ENCODE measurements at places on chromosomes 7 and 10.

DNA sequence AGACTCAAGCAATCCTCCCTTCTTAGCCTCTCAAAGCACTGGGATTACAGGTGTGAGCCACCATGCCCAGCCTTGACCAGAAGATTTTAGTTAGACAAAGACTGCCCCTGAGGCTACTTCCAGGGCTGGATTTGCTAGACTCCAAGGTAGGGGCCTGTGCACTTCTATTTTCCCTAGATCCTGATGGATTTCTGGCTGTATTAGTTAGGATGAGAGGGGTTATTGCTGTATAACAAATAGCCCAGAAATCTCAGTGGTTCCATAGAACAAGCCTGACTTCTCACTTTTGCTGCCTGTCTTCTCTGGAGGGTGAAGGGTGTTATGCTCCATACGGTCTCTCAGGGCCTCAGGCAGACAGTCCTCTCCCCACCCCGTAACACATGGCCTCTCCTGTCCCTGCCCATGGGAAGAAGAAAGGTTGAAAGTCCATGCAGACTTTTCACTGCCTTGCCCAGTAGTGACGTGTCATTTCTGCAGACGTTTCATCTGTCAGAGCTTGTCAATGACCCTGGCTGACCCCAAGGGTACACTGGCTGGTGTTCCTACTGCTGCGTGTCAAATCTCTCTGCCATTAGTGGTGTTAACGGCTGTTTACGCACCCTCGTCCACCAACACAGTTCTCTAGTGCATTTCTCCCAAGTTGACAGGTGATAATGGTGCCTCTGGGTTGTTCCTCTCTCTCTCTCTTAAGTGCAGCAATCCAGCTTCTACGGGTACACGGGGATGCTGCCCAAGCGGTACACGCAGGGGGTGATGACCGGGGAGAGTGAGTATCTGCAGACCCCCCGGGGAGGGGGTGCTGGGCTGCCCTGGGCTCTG, 11.6 kb downstream of the SLC29A4 start:
- DNase-seq = no peak

DNA sequence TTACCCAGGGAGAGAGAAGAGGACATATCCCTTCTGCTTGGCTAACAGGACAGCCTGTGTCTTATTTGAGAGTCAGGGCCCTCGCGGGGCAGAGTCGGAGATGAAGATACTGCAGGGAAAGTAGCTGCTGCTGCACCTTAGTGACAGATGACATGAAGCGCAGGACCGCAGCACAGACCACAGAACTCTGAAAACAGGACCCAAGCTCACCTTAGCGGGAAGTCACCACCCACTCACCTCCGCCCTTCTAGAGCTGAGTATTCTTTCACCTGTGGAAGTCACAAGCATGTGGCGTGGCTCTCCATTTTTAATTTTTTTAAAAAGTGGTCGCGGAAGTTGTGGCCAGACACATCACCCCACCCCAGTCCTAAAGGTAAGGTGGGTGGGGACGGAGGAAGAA, 191.4 kb downstream of the FAM107B start:
- no peak for DNase-seq

- DNase-seq = no peak
Observed at GRCh38 chr10:51800121-51800520, 100.7 kb upstream of the CSTF2T start.

DNA sequence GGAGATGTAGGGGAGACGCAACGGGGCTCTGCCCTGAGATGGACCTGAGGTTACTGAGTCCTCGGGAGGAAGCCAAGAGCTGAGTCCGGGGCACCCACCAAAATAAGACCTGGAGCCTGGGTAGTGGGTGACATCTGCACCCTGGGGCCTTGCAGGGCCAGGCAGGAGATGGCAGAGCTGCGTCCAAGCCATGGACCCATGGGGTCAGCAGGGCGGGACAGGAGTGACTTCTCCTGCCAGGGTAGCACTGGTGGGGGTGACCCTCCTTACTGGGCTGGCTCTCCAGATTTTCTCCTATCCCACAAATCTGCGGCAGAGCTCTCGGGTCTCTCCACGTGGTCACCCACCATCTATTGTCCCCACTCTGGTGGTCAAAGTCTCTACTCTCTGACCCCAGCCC, 2.1 kb downstream of the GHRHR start:
- no peak for DNase-seq

DNA sequence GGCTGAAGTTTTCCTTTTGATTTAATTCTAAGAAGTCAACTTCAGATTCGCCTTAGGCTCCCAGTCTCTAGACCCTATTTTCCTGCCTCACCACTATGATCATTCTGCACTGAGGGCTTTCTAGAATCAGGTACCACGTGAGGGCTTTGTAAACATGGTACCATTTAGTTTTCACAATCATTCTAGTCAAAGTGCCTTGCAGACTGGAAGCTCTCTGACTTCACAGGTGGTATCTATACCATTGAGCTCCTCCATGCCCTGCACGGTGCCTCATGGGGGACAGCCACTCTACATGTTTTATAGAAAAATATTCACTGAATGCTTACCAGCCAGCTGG, 106.5 kb downstream of the ABLIM1 start:
- DNase-seq = no peak

GRCh38 chr7:155759740-155760430, 52.4 kb downstream of the SHH start:
- no peak for DNase-seq

DNA sequence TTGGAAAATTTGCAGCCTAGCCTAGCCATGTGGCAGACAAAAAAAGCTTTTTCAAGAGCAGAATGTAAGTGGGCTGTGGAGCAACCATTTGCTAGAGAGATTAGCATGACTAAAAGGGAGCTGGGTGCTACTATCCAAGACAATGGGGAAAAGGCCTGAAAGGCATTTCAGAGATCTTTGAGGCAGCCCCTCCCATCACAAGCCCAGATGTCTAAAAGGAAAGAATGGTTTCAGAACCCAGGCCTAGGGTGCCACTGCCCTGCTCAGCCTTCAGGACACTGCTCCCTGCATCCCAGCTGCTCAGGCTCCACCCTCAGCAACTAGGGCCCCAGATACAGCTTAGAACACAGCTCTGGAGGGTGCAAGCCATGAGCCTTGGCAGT, 24.7 kb downstream of the PNLIPRP3 start:
- DNase-seq = no peak

Data from left renal cortex interstitium (tissue), 4 donors.